ENCODE measurements at places on chromosomes 7 and 10.

GRCh38 chr10:9301148-9301547 is 1246.7 kb downstream of the GATA3 start:
- DNase-seq: no peak

- DNase-seq: no peak
These were observed 2.0 kb upstream of the PLCE1 start for GRCh38 chr10:93991596-93992284.

DNA sequence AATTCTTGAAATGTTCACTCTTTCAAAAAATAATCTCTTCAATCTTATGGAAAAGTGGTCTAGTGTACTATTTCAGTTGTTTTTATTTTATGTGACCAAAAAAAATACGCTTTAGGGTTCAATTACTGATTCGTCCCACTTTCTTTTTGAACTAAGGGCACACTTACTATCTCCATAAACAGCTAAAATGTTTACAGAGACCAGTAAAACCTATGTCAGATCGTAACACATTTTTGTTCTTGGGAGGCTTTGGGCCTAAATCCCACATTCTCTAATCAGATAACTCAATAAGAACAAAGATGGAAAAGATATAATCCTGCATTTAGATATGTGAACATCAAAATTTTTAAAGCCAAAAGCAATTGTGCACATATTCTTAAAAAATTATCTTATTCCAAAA is 29.8 kb upstream of the EPC1 start:
- no peak for DNase-seq

GRCh38 chr7:38303866-38304265 is 30.4 kb upstream of the TARP start:
- no peak for DNase-seq

- DNase-seq: no peak
These were observed 73.2 kb upstream of the PPP1R3C start for GRCh38 chr10:91705948-91706670.

GRCh38 chr7:45013465-45013967 is 13.5 kb downstream of the CCM2 start:
- no peak for DNase-seq
